Stomach (tissue), 19 donors: ENCODE measurements at places on chromosomes 13 and 19.

- peak; percentile 80 for DNase-seq
Measured at GRCh38 chr13:66657165-66657881, 572.8 kb downstream of the PCDH9 start.

DNA sequence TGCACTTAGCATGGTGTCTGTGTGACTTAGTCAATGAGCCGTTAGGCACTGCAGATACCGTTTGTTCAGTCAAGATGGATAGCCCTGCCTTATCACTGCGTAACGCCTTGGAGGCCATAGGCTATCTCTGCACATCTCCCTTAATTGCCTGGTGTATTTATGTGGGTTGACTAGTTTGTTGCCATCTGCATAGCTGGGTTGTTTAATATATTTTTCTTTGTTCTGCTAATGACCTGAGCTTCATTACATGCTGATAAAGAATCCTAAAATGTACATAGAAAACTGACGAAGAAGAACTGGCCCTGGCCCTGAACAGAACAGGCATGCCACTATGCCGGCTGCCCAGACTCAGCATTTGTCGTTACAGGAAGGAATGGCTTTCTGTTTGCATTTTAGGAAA is 297.8 kb downstream of the SHISA2 start:
- no peak for DNase-seq

- no peak for DNase-seq
Measured at GRCh38 chr13:37923236-37923635, 53.7 kb upstream of the TRPC4 start.

DNA sequence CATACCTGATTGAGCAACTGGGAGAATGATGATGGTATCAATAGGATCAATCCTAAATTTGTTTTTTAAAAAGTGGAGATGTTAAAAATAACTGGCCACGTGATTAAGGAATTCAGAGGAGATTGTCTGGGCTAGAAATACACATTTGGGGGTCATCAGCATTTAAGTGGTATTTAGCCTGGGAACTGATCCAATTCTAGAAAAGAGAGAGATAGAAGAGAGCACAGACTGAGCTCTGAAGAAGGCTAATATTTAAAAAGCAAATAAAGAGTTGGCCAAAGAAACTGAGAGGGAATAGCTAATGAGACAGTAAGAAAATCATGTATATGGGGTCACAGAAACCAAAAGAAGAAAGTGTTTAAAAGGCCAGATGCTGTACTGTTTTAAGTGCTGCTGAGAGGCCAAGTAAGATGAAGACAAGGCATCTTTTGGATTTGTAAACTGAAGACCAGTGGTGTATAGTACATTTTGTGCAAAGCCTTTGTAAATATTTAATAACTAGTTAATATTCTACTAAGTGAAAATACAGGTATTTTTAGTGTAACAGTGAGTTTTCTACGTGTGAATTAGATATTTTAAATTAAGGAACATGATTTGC is 40.2 kb downstream of the UBL3 start:
- DNase-seq = no peak

GRCh38 chr13:48508011-48508410 is 24.9 kb downstream of the RCBTB2 start:
- DNase-seq = no peak
